Fibroblast of skin of left quadriceps (primary cell): ENCODE measurements at places on chromosomes 16 and 17.
A peak's percentile ranks its signal among the peaks of the same experiment; 100 is the strongest.

DNA sequence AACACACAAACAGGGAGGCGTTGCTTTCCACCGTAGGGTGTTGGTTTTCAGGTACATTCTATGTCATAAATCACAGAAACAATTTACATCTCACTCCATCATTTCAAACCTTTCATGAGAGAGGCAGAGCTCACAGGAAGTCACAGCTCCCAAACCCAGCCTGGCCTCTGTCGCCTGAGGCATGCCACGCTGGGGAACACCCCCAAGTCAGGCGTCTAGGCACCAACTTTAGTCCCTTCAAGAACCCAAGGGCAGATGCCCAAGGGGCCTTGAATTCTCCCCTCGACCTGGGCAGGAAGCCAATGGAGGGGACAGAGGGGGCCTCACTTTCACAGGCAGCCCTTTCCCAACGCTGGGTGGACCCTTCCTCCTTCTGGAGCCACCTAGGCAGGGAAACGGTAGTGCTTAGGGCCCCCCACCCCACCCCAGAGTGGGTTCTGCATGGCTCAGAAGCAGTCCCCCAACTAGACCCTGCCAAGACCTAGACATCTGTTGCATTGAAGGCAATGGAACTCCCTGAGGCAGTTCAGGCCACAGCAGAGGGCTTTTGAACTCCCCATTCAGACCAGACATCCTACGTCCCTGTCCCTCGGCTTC lies 10.6 kb downstream of the TBX4 start:
- no peak for DNase-seq

DNA sequence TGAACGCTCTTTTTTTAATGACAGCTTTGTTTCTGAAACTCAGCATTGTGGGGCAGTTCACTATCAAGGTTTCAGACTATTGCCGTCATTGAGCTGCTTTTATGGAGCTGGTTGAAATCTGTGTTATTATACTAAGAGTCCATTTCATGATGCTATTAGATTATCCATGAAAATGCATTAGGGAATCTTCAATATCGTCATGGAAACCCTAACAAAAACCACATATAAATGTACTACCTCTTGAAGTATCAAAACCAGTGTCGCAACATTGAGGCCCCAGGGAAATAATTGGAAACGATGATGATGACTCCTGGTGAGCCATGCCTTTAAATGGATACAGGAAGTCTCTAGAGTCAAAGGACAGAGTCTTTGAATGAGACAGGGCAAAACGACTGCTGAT lies 231.6 kb upstream of the CPHXL start:
- DNase-seq = no peak

- DNase-seq = no peak
Observed at GRCh38 chr16:23252310-23252709, 49.8 kb upstream of the SCNN1B start.

- DNase-seq = no peak
Observed at GRCh38 chr17:81070541-81071246, 35.7 kb downstream of the BAIAP2 start.

DNA sequence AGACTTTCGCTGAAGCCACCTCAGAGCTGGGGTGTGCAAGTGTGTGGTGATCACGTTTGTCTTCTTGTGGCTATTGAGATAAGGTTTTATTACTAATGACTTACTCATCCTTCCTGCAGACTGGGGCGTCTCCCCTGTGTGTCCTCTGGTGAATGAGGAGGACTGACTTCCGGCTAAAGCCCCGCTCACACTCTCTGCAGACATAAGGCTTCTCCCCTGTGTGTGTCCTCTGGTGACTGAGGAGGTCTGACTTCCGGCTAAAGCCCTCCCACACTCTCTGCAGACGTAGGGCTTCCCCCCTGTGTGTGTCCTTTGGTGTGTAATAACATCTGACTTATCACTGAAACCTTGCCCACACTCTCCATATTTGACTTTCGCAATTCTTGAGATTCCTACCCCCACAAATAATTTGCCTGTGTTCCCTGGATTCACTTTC lies 19.4 kb downstream of the PRDM7 start:
- peak; percentile 15 for DNase-seq
